Immature natural killer cell (primary cell): ENCODE measurements at places on chromosomes 5 and 9.

- no peak for DNase-seq
Observed at GRCh38 chr5:87097664-87098063, 170.0 kb upstream of the RASA1 start.

GRCh38 chr5:14900693-14901461 lies 29.3 kb upstream of the ANKH start:
- no peak for DNase-seq

GRCh38 chr9:133861692-133862091 lies 123.5 kb upstream of the SARDH start:
- DNase-seq: no peak

GRCh38 chr5:149615976-149616375 lies 34.7 kb downstream of the ARHGEF37 start:
- no peak for DNase-seq

GRCh38 chr5:143985832-143986515 lies 174.0 kb downstream of the HMHB1 start:
- DNase-seq: no peak

DNA sequence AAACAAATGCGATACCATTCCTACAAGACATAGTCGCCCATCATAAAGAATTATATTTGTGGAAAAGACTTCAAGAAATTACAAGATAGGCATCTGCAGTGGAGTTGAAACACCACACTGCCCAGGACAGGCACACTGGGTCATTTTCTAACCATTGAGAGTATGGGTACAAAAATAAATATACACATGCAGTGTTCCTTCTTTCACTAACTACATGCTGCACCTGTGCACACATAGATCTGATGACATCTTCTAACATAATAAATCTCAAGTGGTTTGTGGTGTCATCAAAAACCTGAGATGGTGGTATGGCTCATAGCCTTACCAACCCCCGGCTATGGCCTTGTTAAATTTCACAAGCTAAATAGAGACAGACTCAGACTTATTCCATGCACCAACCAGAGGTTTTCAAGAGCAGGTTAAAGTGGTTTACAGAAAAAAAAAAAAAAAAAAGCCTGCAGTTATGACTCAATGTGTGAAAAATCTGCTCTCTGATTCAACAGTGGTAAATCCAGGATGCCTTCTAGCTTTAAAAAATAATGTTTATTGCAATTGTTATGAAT lies 12.4 kb upstream of the NFIB start:
- DNase-seq: peak; percentile 10

- no peak for DNase-seq
Observed at GRCh38 chr5:115317320-115317719, 20.9 kb upstream of the CCDC112 start.
